ENCODE measurements at places on chromosomes 6 and 20.

GRCh38 chr6:128499079-128499731 is 21.2 kb downstream of the PTPRK start:
- DNase-seq, result no peak

DNA sequence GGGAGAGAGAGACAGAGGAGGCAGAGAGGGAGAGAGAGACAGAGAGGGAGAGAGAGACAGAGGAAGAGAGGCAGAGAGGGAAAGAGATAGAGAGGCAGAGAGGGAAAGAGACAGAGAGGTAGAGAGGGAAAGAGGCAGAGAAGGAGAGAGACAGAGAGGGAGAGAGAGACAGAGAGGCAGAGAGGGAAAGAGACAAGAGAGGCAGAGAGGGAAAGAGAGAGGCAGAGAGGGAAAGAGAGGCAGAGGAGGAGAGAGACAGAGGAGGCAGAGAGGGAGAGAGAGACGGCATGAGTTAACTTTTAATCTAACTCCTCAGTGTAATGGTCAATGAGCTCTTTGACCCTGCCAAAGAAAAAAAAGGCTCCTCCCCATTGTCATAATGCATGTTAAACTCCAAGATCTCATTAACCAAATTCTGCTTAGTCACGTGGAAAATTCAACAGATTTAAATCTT is 7.1 kb downstream of the ELOVL2 start:
- DNase-seq, result no peak

- no peak for DNase-seq
These were observed 153.5 kb downstream of the DLL1 start for GRCh38 chr6:170137176-170137891.

DNA sequence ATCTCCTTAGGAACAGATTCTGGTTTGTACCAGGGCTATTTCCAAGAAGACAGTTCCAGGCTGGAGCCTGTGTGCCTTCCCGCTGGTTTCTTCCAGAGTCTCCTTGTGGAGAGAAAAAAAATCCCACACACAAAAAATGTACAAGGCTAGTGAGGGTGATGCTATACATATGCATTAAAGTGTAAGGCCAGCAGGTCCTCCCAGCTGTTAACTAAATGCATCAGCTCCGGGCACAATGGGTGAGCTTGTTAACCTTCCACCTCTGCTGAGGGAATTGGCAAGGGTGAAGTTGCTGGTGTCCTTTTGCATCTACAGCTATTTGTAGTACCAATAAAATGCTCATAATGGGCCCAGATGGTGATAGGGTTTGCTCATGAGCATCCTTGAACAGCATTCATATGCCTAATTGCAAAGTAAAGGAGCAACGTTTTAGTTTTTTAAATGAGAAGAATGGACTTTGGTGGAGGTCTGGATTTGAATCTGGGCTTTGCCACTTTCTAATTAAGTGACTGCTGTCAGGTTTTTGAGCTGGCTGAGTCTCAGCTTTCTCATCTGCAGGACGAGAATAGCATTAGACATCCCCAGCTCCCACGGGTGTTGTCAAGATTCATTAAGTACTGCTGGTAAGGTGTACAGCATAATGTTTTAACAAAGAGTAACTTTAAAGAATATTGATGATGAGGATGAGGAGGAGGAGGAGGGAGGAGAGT is 361.8 kb downstream of the QKI start:
- DNase-seq, result no peak

- no peak for DNase-seq
These were observed 11.8 kb upstream of the STXBP5 start for GRCh38 chr6:147192278-147192911.

All from choroid plexus epithelial cell (primary cell).